ENCODE measurements at places on chromosomes 4 and X.

GRCh38 chr4:87219632-87220093 is 755 bp downstream of the KLHL8 start:
- no peak for DNase-seq

GRCh38 chrX:108875548-108875947 is 139.2 kb upstream of the IRS4 start:
- DNase-seq = no peak

- DNase-seq = no peak
Measured at GRCh38 chr4:2354760-2355159, 63.7 kb downstream of the ZFYVE28 start.

- no peak for DNase-seq
Measured at GRCh38 chr4:138090150-138090917, 151.8 kb downstream of the SLC7A11 start.

GRCh38 chr4:107619731-107620130 is 100.3 kb downstream of the PAPSS1 start:
- no peak for DNase-seq

- DNase-seq = no peak
Measured at GRCh38 chrX:69152417-69152841, 12.8 kb downstream of the PJA1 start.

GRCh38 chr4:171130256-171130801 is 682.9 kb upstream of the GALNTL6 start:
- DNase-seq = no peak

- no peak for DNase-seq
Measured at GRCh38 chrX:10119399-10119990, 37.3 kb upstream of the CLCN4 start.

DNA sequence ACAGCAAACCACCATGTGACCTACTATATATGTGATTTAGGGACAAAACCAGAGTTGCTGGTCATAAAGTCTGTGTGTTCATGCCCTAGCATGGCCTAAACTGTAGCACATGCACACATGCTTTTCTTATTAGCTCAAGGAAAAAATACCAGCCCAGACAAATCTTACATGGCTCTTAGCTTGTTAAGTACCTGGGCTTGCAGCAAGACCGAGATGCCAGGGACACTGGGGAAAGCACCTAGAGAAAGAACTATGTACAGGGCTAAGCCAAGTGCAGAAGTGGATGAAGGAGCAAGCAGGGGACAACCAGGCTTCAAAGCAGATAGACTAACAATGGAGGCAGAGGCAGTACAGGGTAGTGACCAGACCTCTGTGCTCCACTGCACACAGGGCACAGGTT is 3.4 kb upstream of the GABRE start:
- DNase-seq = no peak

DNA sequence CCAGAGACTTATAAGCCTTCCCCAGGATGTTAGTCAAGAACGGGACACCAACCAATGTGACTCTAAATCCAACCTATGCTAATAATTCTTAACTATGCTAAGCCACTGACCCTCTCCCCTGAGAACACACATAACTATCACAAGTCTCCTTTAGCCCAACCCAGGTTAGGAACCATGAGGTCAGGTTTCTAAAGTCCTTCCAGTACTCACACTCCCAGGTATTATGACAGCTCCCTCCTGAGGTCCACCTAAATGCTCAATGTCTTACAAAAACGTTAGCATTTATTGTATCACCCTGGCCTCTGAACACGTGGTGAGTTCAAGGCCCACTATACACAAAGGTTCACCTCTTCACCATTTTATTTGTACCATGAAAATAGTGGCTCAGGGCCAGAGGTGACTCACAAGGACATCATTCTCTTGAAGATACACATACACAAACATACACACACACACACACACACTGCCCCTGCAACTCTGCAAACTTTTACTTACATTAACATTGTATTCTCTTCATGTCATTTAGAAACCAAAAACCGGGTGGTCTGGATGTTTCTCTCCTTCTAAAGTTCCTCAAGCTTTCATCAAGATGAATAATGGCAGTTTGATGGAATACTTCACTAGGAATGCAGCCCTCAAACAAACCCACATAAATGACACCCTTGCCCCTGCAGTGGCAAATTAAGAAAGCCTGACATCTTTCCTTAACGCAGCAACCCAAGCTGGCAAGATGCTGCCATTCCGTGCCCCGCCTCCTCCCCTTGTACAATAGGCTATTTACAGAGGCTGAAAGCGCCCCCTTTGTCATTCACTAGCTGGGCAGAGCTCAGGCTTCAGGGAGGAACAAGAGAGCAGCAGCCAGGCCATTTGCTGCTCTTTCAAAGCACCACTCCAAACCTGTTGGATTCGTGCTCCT is 17.7 kb downstream of the ACSL1 start:
- no peak for DNase-seq

DNA sequence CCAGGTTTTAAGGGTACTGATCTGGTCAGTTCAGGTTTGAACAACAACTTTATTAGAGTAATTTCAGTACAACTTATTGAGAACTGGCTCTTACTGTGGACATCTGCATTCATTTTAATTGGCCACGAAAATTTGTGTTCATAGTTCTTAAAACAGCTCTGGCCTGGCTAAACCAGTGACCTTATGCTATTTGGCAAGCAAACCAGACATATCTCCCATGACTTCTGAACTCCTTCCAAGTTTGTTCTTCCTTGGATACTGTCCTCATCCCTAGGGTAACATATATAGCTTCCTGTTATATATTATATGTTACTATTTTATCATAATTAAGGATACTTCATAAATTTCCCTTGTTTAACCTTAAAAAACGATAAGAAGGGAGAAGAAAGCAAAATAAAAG is 841.9 kb downstream of the TRAM1L1 start:
- no peak for DNase-seq

GRCh38 chr4:4412641-4413372 is 25.9 kb downstream of the NSG1 start:
- DNase-seq = no peak

GRCh38 chr4:126267689-126268088 is 952.9 kb downstream of the FAT4 start:
- no peak for DNase-seq

DNA sequence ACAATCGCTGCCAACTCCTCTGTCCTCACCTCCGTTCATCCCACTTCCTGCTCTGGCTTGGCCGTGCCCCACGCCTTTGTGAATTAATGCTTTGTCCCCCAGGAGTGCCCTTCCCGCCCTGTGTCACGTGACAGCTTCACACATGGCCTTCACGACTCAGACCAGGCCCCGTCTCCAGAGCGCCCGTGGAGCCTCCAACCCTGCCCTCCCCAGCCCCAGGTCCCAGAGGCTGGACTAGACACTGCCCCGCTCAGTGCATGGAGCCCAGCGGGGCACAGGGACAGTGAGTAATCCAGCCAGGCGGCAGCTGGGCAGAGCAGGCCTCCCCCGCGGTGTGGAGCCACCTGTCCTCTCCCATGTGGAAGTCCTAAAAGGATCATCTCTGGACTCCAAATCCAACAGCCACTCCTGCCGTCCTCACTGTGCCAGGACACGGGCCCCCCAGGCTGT is 7.4 kb downstream of the ADRA2C start:
- DNase-seq = no peak

GRCh38 chrX:7385131-7385530 is 237.2 kb upstream of the PUDP start:
- no peak for DNase-seq

- no peak for DNase-seq
Measured at GRCh38 chr4:152459326-152459725, 76.6 kb downstream of the FBXW7 start.

GRCh38 chr4:36115312-36115711 is 129.0 kb downstream of the ARAP2 start:
- no peak for DNase-seq

- DNase-seq = no peak
Measured at GRCh38 chrX:41152221-41152620, 67.0 kb downstream of the USP9X start.

GRCh38 chr4:125432078-125432477 is 117.3 kb downstream of the FAT4 start:
- DNase-seq = no peak

- no peak for DNase-seq
Measured at GRCh38 chr4:94724016-94724790, 33.6 kb upstream of the BMPR1B start.

DNA sequence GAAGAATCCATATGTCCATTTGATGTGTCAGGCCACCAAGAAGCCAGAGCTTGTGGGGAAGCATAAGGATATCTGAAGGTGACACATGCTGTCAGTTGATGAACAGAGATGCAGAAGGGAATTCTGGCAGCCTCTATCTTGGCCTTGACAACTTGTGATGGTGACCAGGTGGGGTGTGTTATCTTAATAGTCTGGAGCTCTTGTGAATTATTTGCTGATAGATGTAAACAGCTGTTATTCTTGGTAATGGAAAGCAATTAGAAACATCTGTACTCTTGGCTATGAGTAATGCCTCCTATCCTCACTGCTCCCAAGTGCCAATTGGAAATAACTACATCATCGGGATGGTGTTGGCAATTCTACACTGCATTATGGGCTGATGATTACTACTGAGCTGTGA is 51.9 kb downstream of the NAA11 start:
- DNase-seq = no peak

GRCh38 chr4:147833254-147833653 is 101.4 kb downstream of the ARHGAP10 start:
- DNase-seq = no peak

- no peak for DNase-seq
Measured at GRCh38 chr4:33334416-33334815, 2614.2 kb downstream of the PCDH7 start.

DNA sequence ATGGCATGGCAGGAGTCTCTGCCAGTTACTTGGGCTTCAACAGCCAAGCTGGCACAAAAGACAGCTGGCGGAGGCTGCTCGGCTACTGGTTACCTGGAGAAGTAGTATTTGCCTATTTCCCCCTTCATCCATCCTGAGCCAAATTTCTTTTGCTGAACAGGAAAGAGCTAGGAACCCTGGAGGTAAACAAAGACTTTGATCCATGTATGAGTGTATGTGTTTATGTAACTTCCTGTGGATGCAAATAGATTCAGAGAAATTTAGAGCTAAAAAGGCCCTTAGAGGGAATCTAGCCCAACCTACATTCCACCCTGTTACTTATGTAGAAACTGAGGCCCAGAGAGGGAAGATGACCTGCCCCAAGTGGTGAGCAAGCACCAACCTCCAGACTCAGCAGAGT is 11.2 kb downstream of the AWAT2 start:
- no peak for DNase-seq

GRCh38 chr4:113059449-113060182 is 10.2 kb downstream of the ANK2 start:
- DNase-seq = no peak

- DNase-seq = no peak
Measured at GRCh38 chr4:1518997-1519700, 112.9 kb upstream of the NKX1-1 start.

- no peak for DNase-seq
Measured at GRCh38 chrX:31679861-31680260, 608.0 kb upstream of the FTHL17 start.

GRCh38 chr4:185624259-185624589 is 88.9 kb upstream of the PDLIM3 start:
- no peak for DNase-seq

GRCh38 chr4:88646528-88647280 is 50.9 kb downstream of the NAP1L5 start:
- DNase-seq = no peak

- no peak for DNase-seq
Measured at GRCh38 chrX:23008431-23009099, 8.8 kb downstream of the DDX53 start.

- no peak for DNase-seq
Measured at GRCh38 chr4:165761963-165762362, 111.1 kb upstream of the TLL1 start.

DNA sequence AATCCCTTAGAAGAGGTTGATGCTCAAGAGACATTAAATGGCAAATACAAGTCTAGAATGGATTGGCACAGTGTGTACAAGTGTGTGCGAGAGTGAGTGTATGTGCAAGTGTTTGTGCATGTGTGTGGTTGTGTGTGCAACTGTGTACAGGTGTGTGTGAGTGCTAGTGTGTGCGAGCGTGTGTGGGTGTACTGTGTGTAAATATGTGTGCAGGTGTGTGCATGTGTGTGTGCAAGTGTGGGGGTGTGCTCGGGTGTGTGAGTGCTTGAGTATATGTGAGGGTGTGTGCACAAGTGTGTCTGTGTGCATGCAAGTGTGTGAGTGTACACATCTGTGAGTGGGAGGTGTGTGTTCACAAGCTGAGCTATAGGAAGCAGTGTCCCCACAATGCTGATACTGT is 5.9 kb downstream of the TREX2 start:
- no peak for DNase-seq

GRCh38 chr4:17875402-17876070 is 64.8 kb downstream of the NCAPG start:
- no peak for DNase-seq

GRCh38 chrX:137878401-137878800 is 312.5 kb downstream of the ZIC3 start:
- no peak for DNase-seq

DNA sequence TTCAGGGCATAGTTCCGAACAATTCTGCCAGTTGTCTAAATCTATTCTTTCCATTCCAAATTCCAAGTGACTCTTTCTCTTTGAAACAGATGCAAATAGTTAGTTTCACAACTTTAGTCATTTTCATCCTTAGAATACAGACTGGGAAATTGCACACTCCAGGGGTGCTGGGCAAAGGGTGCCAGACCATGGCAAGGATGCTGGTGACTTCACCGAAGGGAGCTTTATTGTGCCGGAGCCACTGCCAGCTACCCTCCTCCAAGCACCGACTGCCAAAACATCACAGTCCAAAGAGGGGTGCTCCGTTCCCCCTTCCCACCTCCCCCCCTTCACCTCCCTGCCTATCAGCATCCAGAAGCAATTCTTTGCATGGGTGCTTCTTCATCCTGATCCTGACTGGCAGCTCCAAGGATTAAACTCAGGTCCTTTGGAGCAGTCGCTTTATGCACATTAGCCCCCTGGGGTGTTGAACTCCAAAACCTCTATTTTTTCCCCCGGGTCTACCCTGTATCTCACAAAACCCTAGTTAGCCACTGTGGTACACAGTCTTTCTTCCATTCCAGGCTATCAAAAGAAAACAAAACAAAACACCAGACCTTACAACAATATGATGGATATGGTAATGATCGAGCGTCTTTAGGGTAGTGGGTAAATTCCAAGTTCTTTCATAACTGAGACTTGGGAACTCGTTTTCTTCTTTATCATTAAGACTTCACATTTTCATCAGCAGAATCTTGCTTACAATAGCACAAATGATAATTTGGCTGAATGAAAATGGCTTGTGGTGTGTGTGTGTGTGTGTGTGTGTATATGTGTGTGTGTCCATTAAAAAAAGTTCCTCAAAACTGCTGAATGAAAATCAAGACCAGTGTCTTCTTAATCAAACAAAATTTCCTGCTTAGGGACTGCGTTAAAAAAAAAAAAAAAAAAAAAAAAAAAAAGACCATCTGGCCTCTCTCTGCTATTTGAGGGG is 28.7 kb downstream of the MID1 start:
- no peak for DNase-seq

GRCh38 chr4:68865760-68866159 is 50.0 kb downstream of the UGT2B10 start:
- no peak for DNase-seq

GRCh38 chr4:151962138-151962823 is 201.5 kb upstream of the GATB start:
- no peak for DNase-seq

All from cortex of kidney (tissue), 1 donor.